ENCODE measurements at places on chromosomes 13 and 19.

- DNase-seq = no peak
Measured at GRCh38 chr13:38624822-38625221, 62.1 kb upstream of the FREM2 start.

DNA sequence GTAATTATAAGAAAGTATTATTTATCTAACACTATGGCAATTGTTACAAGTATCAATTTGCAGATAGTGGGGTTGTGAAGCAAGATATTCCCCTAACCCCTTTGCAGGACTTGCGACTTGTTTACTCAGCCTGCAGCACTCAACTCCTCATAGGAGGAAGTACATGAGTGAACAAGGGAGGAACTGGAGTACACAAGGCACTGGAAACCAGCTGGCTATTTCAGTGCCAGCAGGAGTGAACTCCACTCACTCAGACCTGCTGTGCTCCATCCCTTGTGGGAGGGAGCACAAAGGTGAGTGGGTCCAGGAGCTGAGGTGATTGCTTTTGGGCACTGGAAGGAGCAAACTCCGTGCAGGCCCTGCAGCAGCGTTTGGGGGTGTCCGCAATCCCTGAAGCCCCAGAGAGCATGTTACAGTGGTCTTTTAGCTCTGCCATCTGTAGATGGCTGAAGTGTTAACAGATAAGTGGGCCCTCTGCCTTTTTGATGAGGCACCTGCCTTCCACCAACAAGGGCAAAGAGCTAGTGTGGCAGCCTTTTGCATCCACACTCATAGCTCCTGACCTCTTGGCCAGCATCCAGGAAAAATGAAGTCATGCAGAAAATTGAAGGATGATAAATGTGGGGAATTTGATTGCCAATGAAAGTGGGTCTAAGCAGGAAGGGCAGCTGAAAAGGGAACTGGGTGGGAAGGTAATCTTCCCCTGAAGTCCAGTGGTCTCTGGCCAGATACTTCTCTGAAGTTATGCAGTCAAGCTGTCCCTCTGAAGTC is 802.2 kb upstream of the MIR17HG start:
- no peak for DNase-seq

DNA sequence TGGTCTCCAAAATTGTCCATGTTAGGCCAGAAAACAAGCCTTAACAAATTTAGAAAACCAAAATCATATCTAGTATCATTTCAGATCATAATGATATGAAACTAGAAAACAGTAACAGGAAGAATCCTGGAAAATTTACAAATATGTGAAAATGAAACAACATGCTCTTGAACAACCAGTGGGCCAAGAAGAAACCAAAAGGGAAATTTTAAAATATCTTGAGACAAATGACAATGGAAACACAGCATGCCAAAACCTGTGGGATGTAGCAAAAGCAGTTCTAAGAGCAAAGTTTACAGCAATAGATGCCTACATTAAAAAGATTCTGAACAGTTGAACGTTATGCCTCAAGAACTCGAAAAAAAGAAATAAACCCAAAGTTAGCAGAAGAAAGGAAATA is 32.6 kb downstream of the VWA8 start:
- DNase-seq = no peak

DNA sequence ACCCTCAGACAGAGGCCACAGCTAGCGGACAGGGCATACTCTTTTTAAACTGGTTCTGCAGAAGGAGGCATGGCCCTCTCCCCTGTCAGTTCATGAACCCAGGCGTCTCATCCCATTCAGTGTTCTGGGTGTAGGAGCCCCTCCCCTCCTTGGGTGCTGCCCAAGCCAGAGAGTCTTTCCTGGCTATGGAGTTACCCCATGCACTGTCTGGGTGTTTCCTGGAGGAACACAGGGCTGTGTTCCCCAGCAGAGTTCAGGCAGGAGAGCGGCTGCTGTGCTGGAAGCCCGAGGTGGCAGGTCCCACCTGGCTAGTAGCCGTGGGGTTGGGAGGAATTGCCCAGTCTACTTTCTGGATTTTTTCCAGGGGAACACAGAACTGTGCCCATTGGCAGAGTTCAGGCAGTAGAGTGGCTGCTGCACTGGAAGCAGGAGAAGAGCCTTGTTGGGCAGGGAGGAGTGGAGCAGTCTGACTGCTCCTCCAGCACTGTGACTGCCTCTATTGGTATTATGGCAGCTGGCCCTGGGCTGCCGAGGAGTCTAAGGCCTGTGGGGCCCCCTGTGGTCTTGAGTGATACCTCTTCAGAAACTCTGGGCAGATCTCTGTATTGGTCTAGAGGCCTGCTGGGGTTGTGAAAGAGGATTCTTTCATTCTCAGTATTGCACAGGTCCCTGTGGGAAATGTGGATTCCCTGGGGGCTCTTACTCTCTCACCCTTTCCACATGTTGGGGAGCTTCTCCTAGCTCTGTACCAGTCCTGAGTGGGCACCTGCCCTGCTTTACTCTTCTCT is 168.3 kb downstream of the PCDH20 start:
- DNase-seq = no peak

GRCh38 chr19:39413272-39413910 is 922 bp downstream of the PLEKHG2 start:
- no peak for DNase-seq

GRCh38 chr13:97724450-97724849 is 229.0 kb upstream of the IPO5 start:
- no peak for DNase-seq

- DNase-seq = no peak
Measured at GRCh38 chr13:68168448-68168847, 938.3 kb upstream of the PCDH9 start.

DNA sequence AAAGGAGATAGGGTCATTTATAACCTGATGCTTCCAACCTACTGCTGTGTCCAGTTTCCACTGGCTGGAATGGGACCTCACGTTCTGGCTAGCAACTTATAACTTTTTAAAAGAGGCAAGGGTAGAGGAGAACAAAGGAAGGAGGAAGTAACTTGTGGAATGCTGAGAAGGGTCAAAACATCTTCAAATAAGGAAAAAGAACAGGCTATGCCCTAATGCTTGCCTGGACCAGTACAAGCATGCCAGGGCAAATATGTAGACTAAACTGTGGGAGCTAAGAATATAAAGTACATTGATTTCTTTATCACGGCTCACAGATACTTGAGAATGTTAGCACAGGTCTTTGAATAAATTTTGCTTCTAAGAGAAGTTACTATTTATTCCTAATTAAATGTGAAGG is 1.5 kb upstream of the ZNF561 start:
- no peak for DNase-seq

- no peak for DNase-seq
Measured at GRCh38 chr19:47161876-47162489, 31.3 kb downstream of the SAE1 start.

GRCh38 chr19:51548213-51548651 is 16.8 kb upstream of the SIGLEC6 start:
- no peak for DNase-seq

DNA sequence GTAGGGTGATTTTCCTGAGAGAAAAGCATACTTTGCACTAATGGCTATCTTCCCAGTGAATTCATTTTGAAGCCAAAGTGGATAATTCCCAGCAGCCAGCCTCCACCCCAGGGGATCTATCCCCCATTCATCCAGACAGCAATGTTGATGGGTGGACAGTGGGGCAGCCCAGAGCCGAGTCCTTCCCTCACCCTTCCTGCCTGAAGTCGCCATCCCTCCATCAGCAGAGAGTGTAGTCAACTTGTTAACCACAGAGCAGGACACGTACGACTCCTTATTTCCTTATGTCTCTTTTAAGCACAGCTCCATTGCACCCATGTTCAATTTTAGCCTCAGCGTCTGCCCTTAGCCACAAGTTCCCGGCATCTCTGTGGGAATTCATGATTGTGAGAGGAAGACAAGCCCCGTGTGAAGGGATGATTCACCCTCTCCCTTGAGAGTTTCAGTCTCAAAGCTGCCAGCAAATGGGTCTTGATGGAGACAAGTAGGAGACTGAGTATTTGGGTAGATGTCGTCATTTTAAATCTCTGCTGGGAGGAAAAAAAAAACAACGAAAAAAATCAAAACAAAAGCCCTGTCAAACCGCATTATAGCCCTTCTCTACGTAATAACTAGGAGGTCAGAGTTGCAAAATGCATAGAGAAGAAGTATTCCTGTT is 58.3 kb upstream of the MEDAG start:
- no peak for DNase-seq
